ENCODE measurements at places on chromosomes 11 and 22.

DNA sequence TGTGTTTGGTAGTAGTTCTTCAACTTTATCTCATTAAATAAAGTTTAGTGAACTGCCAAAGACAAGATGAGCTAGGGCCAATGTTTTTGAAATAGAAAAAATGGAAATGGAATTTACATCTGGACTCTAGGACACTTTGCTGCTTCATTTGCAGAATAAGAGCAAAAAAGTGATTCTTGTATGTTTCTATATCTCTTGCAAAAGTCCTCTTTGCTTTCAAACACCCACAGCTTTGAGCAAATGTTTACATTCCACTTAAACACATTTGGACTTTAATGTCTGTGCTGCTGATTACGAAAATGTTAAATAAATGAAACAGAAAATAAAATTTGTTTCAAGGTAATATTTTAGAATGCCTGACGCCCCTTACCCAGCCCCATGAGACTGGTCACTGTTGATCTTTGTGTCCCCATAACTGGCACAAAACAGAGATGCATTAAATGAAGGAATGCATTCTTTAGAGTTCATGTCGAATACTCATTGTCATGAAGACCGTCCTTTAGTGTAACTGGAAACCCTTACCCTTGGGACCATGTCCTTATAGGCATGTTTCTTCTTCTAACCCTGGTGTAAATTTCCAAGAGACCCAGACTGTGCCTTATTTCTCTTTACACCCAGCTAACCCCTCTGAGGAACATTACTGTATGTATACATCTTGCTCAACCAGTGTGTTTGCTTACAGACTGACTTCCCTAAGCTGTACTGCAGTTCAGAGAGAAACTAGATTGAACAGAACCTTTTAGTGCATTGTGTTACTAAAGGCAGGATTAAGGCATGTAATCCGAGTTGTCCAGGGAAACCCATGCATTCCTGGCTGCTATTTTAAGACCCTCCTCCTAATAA is 199.7 kb downstream of the NAV2 start:
- DNase-seq: no peak

DNA sequence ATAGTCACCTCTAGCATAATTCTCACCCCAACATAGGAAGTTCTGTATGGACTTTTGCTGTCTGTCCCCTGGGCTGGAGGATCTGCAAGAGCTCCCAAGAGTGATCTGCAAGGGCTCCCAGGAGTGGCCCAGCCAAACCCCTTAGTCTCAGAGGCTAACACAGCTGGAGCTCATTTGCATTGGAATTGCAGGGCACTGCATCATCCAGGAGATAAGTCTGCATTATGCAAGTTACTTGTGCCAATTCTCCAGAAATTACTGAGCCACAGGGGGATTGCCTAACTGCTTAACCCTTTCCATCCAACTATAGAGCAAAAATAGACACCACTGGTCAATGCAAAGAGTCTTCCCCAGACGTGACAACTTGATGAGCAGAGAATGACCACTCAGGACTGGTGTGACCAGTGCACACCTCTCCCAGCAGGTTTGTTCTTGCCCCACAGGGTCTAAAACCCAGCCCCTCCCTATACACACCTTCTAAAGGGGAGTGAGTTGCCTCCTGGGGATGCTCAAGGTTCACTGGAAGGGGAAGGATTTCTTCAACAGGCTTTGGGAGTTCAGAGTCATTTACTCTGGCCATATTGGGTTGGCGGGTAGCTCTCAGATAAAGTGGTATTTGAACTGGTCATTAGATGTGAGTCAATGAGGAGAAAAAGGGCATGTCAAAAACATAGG is 38.4 kb downstream of the POU2AF3 start:
- DNase-seq: no peak

GRCh38 chr11:1484695-1485503 is 1.7 kb downstream of the MOB2 start:
- no peak for DNase-seq

DNA sequence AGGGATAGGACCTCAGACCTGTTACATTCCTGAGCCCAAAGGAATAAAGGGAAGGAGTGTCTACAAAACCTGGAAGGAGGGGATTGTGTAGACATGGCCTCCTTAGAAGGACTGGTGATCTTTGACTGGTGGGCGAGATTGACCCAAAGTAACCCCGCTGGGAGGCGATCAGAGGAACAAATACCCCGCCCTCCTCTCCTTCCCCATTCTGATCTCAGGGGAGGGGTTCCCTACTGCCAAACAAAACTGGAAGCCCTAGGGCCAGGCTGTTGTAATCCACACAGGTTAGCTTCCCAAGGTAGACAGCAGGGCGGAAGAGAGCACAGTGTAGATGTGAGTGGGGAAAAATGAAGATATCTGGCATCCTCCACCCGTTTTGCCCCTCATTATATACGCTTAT is 24.7 kb downstream of the NCF4 start:
- no peak for DNase-seq

GRCh38 chr11:127017482-127017881 is 16.9 kb upstream of the KIRREL3 start:
- DNase-seq: no peak

DNA sequence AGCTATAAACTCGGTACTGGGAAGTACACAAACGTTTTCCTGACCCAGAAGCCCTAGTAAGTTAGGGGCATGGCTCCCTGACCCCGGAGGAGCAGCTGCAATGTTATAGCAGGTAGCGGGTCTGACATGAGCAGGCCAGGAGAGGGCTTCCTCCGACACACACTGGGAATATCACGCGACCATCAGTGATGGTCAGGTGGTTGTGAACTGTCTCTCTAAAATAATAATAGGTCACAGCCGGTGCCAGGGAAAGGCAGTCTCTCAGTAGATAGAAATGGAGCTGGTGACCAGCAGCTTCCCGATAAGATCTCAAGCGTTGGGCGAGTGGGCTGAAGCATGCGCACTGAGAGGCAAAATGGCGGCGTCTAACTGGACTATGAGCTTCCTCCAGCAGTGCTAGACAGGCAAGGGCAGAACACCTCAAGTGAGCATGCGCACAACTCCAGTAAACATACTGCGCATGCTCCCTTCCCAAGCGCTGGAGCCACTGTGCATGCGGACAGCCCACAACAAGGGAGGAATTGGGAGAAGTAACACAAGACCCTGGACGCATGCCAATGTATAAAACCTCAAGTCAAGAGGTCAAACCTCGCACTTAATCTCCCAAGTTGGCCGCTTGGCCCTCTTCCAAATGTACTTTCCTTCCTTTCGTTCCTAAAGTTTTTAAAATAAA is 22.3 kb upstream of the TESMIN start:
- no peak for DNase-seq

- no peak for DNase-seq
These were observed 9.3 kb downstream of the TENM4 start for GRCh38 chr11:79431535-79431934.

DNA sequence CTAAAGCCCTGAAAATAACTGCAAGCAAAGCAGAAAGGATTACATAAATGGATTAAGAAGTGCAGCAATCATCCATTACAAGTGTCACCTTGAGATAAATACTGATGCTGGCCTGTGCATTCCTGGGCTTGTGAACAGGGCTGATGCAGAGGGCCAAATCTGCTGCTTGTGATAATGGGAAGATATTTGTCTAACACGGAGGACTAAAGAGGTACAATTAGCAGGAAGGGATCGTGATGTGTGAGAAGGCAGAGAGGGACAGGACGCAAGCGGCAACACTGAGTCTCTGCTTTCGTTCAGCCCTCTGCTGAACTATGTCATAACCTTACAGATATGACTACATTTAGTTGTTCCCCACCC is 107.7 kb upstream of the DDI1 start:
- DNase-seq: no peak

GRCh38 chr11:61930933-61931332 is 13.6 kb upstream of the RAB3IL1 start:
- no peak for DNase-seq

GRCh38 chr11:69287968-69288882 is 5.7 kb upstream of the MYEOV start:
- no peak for DNase-seq

DNA sequence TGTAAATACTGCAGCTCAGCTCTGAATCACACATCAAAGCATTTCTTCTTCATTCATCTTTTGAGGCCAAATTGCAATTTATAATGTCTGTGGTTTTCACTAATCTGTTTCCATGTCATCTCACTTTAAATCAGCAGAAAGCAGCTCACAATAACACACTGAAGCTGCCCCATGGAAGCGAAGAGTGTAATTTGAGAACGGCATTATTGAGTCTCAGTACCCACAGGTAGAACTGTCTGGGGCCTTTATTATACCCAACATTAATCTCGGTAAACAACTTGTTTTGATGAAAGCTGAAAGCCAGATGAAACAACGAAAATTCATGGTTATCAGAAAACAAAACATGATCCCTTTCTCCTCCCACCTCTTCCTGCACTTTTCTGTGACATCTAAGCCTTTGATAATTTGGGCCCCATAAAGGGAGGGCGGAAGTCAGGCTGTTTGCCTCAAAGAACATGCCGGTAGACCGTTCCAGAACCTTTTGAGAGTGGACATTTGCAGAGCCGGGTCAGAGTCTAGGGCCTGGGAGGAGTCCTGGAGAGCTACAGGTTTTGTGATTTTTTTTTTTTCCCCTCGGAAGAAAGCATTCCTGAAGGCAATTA is 68.2 kb upstream of the SESN3 start:
- no peak for DNase-seq

- no peak for DNase-seq
These were observed 5.1 kb downstream of the SLC43A3 start for GRCh38 chr11:57421805-57422204.

GRCh38 chr11:79100093-79100910 is 340.5 kb downstream of the TENM4 start:
- no peak for DNase-seq

GRCh38 chr11:59822989-59823566 is 12.5 kb upstream of the MRPL16 start:
- DNase-seq: no peak

DNA sequence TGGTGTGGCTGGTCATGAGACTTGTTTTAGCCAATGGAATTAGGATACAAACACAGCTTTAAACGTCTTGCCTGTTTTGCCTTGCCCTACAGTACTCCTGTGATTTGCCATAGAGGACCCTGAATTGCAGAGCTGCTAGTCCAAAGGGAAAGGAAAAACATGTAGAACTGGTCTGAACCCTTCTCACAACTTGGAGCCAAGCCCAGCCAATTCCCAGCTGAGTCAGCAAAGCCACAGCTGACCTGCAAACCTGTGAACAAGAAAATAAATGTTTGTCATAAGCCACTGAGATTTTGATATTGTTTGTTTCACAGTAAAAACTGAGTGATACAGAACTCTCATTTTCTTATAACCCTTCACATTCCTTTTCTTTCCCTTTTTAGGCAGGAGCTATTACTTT is 360.5 kb upstream of the API5 start:
- DNase-seq: no peak

GRCh38 chr11:101003468-101003867 is 126.1 kb downstream of the PGR start:
- no peak for DNase-seq

- DNase-seq: no peak
These were observed 4.6 kb downstream of the ADM start for GRCh38 chr11:10309163-10310093.

- no peak for DNase-seq
These were observed 82.6 kb downstream of the MICAL2 start for GRCh38 chr11:12192794-12193514.

DNA sequence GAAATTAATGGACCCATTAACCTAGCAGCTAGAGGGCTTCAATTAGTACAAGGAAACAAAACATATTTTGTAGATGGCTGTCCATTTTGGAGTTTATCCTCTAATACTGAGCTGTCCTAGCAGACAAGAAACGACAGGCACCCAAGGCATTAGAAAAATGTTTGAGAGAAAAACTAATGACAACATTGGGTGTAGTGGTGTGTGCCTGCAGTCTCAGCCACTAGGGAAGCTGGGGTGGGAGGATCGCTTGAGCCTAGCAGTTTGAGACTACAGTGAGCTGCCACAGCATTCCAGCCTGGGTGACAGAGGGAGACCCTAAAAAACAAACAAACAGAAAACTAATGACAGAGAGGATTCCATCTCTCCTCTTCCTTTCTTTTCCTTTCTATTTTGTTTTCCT is 1.5 kb downstream of the A4GALT start:
- no peak for DNase-seq

- DNase-seq: no peak
These were observed 15.5 kb downstream of the CSF2RB start for GRCh38 chr22:36928786-36929535.

DNA sequence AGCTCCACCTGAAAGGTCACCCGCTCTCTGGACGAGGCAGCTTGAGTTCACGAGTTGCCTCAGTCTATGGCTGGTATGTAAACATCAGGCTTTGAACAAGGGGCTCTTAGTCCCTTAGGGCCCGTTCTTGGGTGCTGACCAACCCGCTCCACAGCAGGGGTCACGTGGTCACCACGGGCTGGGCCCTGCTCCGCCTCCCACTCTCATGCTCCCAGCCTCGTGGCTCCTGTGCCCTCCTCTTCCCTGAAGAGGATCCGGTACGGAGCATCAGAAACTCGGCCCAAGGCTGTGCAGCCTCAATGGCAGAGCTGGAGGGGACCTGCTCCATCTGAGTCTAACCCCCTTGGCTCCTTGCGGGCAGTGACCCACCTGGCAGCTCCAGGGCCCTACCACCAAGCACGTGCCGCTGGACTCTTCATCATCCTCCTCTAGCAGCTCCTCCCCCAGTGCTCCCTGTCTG is 54.2 kb upstream of the TTLL12 start:
- DNase-seq: no peak

DNA sequence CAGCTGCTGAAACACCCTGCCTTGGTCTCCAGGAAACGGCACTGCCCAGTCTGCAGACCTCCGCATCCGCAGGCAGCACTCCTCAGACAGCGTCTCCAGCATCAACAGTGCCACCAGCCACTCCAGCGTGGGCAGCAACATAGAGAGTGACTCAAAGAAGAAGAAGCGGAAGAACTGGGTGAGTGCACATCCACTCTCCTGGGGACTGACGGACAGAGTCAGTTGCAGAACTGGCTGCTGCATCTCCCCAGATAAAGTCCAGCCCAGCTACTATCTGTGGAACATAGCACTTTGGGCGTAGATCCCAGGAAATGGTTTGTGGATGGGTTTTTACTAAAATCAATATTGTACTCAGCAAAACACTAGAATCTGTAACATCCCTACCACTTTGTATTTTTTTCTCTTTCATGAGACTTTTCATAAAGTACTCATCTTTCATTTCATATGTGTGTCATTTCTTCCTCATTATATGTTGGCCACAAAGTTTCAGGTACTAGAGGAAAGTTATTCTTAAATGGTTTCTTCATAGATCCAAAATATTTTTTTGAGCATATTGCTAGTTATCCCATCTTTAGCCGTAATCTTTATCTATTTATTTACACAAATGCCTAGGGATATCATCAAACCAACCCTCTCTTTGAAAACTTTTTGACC is 80.1 kb downstream of the DBX1 start:
- no peak for DNase-seq

All from stimulated activated CD8-positive, alpha-beta memory T cell treated with anti-CD3 and anti-CD28 coated beads, Interleukin-7, amount 100 ng/mL, for 1 hour (primary cell).